ENCODE measurements at places on chromosomes 13 and 19. TPM values are rescaled to one million over a fixed set of nuclear protein-coding genes. Genes with fewer than 3 reads are reported as not detected.

DNA sequence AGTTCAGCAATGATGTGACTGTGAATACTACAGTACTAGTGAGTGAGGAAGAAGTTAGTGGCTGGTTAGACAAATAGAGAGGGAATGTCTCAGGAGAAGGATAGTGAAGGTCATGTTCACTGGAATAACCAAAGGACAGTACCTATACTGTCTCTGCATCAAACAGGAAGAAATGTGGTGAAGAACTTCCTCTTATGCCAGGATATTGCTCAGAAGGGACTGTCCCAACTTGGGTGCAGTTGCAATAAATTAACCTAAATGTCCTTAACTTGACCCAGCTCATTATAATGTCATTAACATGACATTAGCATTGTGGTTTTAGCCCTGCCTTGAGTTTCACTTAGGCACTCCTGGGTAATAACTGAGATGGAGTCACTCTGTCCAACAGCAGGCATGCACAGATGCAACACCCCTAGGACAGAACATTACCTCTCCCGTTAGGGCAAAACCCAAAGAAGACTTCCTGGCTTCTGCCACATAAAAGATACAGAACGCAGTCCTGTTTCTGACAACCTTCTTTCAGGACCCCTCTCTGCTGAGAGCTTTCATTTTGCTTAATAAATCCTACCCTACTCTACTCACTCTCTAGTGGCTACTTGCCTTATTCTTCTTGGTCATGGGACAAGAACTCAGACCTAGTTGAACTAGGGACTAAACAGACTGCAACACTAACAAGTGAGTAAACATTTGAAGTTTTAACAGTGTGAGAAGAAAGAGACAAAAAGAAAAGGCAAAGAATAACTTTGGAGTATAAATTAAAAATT lies 1591.6 kb upstream of the MIR17HG start:
- DNase-seq, result no peak

DNA sequence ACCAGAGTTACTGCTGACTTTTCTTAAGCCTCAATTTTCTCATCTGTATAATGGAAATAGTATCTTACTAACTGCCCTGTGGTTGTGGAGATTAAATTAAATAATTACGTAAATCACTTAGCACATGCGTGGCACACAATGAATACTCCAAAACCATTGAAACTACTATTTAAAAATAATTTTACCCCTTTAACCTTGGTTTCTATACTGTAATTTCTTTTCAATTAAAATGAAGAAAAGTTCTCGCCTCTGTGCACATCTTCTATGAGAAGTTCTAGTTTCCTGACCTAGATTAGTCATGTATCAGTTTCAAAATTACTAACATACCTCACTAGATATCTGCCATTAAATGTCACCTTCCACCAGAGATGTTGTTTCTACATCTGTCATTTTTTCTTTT lies 5.7 kb downstream of the SLITRK1 start:
- no peak for DNase-seq

GRCh38 chr13:107764046-107764445 lies 451.3 kb downstream of the LIG4 start:
- DNase-seq, result no peak

- no peak for DNase-seq
Observed at GRCh38 chr13:87669379-87669978, 1.7 kb upstream of the SLITRK5 start.

DNA sequence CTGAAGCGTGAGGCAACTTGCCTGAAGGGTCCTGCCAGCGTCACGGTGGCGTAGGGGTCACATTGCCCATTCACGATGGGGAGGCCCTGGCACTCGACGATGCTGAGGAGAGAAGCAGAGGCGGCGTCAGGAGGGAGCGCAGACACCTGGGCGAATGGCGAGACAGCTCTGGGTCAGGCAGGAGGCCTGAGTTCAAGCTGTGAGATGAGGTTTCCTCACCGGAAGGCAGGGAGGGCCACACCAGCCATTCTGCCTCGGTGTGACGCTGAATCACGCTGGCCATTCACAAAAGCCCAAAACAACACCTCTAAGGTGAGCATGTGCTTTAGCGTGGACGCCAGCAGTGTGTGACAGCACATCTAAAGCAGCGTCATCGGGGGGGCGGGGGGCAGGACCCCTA lies 54.0 kb upstream of the C13orf46 start:
- no peak for DNase-seq

DNA sequence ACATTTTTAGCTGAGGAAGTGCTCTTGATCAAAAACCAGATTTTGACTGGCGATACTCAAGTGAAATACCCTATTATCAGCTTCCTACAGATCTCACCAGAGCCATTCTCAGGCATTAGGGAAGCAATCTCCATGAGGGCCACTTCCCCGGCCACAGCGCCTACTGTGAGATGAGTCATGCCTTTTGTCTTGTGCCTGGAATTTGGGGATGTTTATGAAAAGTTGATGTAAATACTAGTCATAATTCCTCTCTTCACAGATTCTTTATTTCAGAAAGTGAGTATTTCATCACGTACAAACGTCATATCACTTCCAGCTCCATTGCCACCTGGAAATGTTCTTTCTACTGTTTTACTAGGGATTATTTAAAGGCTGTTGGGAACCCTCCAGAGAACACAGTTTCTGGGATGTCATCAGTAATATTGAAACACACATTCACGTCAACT lies 25.3 kb upstream of the SLC46A3 start:
- no peak for DNase-seq

DNA sequence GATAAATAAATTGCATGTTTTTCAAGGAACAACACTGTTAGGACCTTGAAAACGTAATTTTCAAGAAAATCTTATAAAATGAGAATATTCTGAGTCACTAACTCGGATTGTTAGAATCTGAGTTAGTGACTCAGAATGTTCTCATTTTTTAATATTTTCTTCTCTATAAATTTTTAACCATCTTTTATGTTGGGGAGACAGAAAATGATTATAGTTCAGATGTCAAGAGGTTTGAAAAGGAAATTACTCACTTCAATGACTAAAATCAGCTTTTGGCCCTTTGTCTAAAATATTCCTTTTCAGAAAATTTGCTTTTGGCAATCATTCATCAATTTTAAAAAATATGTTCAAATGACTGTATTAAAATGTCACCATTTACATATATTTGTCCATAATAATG lies 264.2 kb upstream of the EDNRB start:
- DNase-seq, result no peak

DNA sequence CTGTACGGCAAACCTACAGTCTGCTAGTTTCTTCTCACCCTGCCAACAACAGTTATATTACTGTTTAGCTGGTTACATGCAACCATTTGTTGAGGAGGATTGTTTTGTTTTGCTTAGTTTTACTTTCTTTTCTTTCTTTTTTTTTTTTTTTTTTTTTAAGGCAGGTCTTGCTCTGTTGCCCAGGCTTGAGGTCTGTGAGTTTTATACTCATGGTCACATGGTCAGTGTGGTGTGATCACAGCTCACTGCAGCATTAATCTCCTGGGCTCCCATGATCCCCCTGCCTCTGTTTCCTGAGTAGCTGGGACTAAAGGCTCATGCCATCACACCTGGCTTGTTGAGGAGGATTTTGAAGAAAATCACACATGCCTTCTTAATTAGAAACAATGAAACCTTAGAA lies 505.6 kb downstream of the GPC5 start:
- no peak for DNase-seq

DNA sequence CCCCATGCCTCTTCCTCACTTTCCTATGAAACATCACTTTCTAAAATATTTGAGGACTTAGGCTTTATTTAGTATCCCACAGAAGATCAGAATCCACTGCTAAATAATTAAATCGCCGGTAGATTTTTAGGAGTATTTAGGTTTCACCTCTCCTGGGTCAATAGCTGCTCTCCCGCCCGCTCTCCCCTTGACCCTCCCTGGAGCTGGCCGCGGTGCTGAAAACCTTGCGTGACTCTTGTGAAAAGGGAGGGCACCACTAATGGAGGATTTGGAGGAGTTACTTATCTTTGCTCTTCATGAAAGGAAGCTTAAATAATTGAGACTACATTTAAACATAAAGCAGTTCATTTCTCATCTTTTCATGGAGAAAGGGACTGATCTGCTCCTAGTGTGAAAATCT lies 14.1 kb downstream of the POU4F1 start:
- DNase-seq, result peak; percentile 63

DNA sequence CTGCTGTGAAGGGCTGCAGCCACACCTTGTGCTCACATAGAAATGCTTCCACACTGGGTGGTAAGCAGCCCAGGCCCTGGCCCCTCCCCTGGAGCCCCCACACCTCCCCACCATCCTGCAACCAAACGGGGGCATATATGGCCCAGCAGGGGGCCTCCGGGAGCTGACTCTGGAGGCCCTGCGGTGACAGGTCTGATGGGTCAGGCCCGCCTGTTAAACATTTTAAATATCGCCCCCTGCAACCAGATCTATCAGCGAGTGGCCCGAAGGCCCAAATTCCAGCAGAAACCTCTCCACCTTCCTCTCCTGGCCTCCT lies 48.0 kb upstream of the KATNAL1 start:
- DNase-seq, result no peak

DNA sequence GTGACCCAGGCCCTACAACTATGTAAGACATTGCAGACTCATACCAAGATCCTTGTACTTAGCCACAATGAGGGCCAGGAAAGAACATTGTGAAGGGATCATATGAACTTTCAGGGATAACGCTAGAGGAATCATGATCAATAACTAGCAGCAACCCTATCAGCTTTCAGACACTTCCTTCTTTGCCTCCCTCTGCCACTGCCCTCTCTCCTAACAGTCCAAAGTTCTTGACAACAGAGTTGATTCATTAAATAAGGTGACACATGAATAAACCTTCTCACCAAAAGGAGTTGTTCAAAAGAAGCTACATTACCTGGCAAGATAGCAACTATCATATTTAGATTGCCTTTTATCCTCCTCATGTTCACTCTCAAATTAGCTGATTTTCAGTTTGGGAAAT lies 272.2 kb upstream of the DACH1 start:
- DNase-seq, result no peak

GRCh38 chr19:48638831-48639381 lies 1.7 kb upstream of the DBP start:
- peak; percentile 72 for DNase-seq

GRCh38 chr19:12899891-12900518 lies 9.0 kb downstream of the GCDH start:
- no peak for DNase-seq

DNA sequence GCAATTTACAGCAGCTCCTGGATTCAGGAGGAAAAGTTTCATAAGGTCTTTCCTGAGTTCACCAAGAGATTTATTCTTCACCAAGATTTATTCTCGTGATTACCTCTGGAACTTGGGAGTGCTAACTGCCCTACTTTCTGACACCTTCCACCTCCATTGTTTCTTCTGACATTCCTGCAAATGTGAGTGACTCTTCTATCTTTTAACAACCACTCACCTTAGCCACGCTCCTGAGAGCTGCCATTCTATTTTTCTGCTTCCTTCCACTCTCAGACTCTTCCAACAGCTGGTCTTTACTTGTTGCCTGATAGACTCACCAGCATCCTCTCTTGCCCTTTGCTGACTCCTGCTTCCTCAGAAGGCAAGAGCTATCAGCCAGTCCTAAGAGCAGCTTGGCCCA lies 11.5 kb upstream of the CBY2 start:
- no peak for DNase-seq

DNA sequence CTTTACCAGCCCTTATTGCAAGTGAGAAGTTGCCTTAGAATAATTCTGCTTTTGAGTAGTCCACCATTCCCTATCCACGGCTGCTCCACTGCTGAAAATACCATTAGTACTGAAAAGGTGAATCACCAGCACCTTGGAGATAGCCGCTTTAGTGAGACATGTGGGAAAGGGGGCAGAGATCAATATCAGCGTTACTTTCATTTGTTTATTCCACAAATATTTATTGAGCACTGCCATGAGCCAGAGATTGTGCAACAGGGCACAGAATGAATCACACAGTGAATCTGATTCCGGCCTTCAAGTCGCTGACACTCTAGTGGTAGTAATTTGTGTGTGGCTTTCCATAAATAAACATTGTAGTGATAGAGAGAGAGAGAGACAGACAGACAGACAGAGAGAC lies 31.5 kb upstream of the MYO16 start:
- DNase-seq, result no peak

DNA sequence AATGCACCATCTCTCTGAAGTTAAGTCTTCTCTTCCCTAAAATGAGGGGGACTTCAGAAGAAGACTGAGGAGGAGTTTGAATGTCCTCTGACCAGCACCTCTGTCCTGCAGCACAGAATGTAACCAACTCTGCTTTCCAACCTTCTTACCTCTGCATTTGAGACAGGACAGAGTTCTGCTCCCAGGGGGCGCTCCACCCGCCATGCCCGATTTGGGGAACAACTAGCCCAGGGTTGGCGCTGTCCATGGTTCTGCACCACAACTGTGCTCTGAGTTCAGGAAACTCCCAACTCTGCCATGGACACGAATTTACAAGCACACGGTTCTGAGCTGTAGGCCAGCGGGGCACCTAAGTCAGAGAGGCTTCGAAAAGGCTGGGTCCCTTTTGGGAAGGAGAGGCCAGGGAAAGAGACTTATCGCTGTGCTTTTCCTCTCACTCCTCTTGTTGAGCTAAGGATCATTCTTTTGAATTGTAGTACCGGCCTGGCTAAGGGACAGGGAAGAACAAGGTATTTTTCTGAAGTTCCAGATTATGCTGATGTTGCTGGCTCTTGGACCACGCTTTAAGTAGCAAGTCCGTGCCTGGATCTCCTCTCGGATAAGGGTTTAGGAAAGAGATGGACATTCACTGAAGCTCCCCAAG lies 22.2 kb downstream of the SIGLEC5 start:
- DNase-seq, result peak; percentile 91

DNA sequence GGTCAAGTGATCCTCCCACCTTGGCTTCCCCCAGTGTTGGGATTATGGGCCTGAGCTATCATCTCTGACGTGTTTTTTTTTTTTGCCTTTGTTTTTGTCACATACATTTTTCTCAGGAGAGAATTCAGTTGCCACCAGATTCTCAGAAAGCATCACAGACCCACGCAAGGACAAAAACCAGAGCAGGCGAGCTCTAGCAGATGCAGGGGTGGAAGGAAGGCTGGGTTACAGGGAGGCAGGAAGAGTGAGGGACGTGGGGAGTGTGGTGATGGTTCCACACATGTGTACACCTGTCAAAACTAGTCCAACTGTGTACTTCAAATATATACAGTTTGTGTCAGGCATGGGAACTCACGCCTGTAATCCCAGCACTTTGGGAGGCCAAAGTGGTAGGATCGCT lies 4.3 kb downstream of the TMEM161A start:
- DNase-seq, result no peak

Gene CD320
- 113 TPM for total RNA-seq

Gene ZNF471
- 0.09 TPM for total RNA-seq

Gene RFPL4AL1
- total RNA-seq, result not detected

Gene ZIC2
- total RNA-seq, result not detected

Gene EBI3
- 45.0 TPM for total RNA-seq

Gene ZNF98
- total RNA-seq, result not detected

Gene METTL21C
- not detected for total RNA-seq

Gene KIR2DL3
- total RNA-seq, result 0.12 TPM
